Stomach (tissue), 19 donors: ENCODE measurements at places on chromosomes 5 and 9. TPM values are rescaled to one million over a fixed set of nuclear protein-coding genes. Genes with fewer than 3 reads are reported as not detected.

DNA sequence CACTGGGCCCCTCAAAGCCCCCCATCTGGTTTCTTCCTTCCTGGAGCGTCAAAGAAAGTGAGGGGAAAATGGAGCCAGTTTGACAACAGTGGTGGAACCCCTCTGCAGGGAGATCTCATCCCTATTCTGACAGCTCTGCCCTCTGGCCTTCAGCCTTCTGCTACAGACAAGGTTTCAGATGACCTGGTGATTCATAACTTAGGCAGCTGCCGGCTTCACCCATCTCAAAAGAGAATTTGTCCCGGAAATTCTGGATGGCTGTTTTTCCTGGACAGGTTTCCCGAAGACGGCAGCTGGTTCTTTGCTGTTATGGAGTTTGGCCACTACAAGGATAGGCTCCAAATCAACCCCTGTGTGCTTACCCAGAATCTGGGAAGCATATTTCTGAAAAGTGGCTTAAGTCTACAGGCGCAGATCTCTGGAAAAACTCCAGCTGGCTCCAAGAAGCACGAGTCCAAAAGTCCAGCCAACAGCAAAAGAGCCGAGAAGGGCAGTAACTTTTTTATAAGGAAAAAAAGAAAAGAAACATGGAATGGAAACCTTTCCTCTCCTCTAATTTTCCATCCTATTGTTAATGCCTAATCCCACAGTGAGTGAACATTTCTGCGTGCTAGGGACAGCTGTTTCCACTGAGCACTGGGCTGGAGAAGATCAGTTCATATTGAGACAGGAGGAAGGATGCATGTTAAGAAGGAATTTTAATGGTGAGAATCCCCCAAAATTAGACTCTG is 54.5 kb downstream of the ZNF366 start:
- no peaks in the 10 kb centered on the region for H3K27me3 ChIP-seq
- H3K27ac ChIP-seq: peak overlapping the region; percentile 91
- peak; percentile 76 for DNase-seq
- peaks cover 22% of the 10 kb centered on the region for H3K4me1 ChIP-seq
- H3K4me3 ChIP-seq: no peak overlapping the region

DNA sequence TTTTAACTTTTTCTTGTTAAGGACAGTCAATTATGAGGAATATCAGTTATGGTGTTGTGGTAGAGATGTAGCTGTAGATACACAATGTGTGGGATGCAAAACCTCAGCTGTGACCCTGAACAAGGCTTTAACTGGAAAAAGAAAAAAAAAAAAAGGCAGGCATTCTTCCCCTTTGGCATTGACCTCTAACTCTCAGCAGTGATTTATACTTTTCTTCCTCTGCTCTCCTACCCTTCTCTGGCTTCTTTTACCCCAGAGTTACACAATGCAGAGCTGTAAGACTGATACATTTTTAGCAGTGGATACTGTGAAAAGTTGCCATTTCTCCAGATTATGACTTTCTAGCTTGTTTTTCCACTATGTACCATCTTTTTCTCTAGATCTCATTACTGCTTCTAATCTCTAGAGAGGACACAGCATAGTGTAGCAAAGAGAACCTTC is 2.0 kb downstream of the CTNNAL1 start:
- H3K36me3 ChIP-seq: no peaks in the 10 kb centered on the region
- DNase-seq: no peak
- H3K4me1 ChIP-seq: peaks cover 26% of the 10 kb centered on the region
- H3K27ac ChIP-seq: peak overlapping the region; percentile 96
- H3K27me3 ChIP-seq: no peaks in the 10 kb centered on the region
- H3K4me3 ChIP-seq: no peak overlapping the region

GRCh38 chr5:168951356-168951755 is 349.6 kb downstream of the SLIT3 start:
- DNase-seq: no peak
- no peaks in the 10 kb centered on the region for H3K27me3 ChIP-seq
- no peaks in the 10 kb centered on the region for H3K36me3 ChIP-seq
- no peak overlapping the region for H3K27ac ChIP-seq
- no peak overlapping the region for H3K4me3 ChIP-seq

DNA sequence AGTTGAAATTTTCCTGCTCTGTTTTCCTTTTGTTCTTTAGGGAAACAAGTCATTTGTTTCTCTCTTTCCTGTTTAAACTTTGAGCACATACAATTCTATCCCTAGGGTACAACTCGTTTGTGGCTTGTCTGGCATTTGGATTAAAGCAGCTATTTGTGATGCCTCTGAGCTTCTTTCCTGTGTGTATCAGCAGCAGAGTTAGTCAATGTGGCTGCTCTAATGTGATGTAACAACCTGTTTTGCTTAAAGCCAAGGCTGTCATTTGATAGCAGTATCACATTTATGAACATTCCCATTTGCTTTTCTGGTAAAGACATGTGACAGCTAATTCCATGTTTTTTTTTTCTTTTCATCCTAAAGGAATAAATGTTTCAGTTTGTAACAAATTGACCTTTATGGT is 314.3 kb upstream of the CHD1 start:
- no peak for DNase-seq
- H3K27me3 ChIP-seq: no peaks in the 10 kb centered on the region
- H3K36me3 ChIP-seq: no peaks in the 10 kb centered on the region
- no peaks in the 10 kb centered on the region for H3K4me1 ChIP-seq
- H3K27ac ChIP-seq: no peak overlapping the region

DNA sequence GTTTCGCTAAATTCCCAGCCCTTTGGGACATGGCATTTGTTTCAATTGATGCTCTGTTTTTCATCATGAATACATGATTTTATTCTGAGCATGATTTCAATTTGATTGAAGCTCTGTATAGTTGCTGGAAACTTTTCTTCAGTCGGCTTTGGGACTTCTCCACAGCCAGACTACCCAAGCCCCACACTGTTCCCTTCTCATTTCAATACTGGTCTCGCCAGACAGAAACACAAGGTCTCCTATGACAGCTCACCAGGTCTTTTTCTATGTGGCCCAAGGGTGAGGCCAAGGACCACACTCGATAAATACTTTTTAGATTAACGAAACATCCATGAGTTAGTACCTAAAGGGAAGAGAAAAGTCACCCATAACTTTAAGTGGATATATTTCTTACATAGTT is 132.2 kb downstream of the ARL15 start:
- no peaks in the 10 kb centered on the region for H3K36me3 ChIP-seq
- H3K4me3 ChIP-seq: no peak overlapping the region
- no peaks in the 10 kb centered on the region for H3K27me3 ChIP-seq
- H3K4me1 ChIP-seq: peaks cover 36% of the 10 kb centered on the region

- no peak overlapping the region for H3K4me3 ChIP-seq
- H3K27me3 ChIP-seq: no peaks in the 10 kb centered on the region
- no peak for DNase-seq
- peak overlapping the region; percentile 97 for H3K27ac ChIP-seq
- H3K36me3 ChIP-seq: no peaks in the 10 kb centered on the region
- peaks cover 90% of the 10 kb centered on the region for H3K4me1 ChIP-seq
Measured at GRCh38 chr9:127961155-127961490, 19.7 kb downstream of the EEIG1 start.

DNA sequence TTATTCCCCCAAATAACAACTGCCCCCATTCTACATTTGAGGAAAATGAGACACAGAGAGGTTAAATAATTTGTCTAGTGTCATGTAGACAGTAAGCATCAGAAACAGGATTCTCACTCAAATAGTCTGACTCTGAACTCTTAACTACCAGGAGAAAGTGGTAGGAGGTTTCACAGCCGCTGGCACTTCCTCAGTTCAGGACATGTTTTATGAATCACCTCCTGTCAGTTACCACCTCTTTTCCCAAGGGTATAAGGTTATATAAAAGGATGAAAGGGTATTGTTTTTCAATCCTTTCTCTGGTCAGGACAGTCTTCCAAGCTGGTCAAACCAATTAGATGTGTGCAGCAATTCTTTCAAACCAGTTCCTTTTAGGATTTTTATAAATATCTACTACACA is 52.1 kb downstream of the TSSK1B start:
- H3K4me1 ChIP-seq: no peaks in the 10 kb centered on the region
- no peaks in the 10 kb centered on the region for H3K27me3 ChIP-seq
- H3K4me3 ChIP-seq: no peak overlapping the region
- DNase-seq: no peak
- no peaks in the 10 kb centered on the region for H3K36me3 ChIP-seq

DNA sequence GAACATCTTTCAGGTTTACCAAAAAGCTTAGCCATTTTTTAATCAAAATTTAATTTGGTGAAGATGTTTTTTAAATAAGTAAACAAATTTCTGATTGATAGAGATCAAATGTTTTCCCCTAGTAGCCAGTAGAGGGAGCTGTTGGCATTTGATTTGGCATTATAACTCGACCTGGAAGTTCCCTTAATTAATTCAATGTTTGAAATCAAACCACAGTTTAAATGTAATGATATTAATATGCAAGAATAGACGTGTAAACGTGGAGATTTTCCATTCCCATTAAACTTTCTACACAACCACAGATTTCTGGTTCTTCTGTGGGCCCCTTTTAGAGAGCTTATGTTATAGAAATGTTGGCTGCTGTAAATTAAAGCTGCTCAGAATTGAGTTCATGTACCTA is 148.1 kb upstream of the MPDZ start:
- H3K27me3 ChIP-seq: no peaks in the 10 kb centered on the region
- DNase-seq: no peak
- peaks cover 4% of the 10 kb centered on the region for H3K4me1 ChIP-seq

GRCh38 chr9:34046784-34047379 is 1.8 kb downstream of the UBAP2 start:
- peak; percentile 60 for DNase-seq
- H3K4me1 ChIP-seq: peaks cover 17% of the 10 kb centered on the region
- H3K27me3 ChIP-seq: no peaks in the 10 kb centered on the region
- H3K4me3 ChIP-seq: peak overlapping the region; percentile 83
- peak overlapping the region; percentile 94 for H3K27ac ChIP-seq

DNA sequence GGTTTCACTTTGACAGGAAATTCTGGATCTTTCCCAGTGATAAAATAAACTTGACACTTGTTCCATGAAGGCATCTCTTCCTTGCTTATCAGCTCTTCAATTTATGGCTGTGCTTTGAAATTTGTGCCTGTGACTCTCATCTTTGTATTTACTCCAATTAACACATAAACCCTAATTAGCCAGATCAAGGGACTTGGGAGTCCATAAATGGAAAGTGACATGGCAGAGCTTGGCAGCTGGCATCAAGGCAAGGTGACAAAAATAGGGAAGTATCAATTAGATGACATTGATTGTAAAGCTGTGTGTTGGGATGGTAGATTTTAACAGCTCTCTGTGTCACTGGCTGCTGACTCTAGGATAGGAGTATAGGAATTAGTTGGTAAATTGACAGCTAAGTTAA is 133.9 kb downstream of the PBX3 start:
- H3K4me3 ChIP-seq: no peak overlapping the region
- H3K36me3 ChIP-seq: no peaks in the 10 kb centered on the region
- peaks cover 15% of the 10 kb centered on the region for H3K4me1 ChIP-seq
- no peak for DNase-seq
- no peak overlapping the region for H3K27ac ChIP-seq

DNA sequence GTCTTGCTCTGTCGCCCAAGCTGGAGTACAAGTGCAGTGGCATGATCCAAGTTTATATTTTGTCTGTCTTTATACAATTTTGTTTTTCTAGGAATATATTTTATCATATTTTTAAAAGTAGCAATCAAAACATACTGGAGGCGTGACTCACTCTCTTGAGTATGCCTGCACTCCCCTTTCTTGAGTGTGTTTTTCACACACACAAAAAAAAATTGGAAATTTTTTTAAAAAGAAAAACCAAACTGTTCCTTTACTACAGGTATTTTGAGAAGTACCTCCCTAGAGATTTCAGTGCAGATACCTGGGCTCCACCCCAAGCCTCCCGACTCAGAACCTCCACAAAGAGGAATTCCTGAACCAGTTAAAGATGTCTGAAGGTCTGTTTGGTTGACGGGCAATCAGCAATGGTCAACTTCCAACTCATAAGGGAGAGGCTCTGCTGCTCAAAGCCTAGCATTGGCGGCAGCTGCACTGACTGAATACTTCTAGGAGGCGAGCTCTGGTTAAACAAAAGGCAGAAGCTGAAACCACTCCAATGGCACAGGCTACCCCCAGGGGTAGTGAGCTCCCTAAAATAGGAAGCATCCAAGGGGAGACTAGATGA is 27.4 kb downstream of the PDE6A start:
- H3K4me1 ChIP-seq: peaks cover 5% of the 10 kb centered on the region
- no peaks in the 10 kb centered on the region for H3K27me3 ChIP-seq
- H3K4me3 ChIP-seq: no peak overlapping the region
- no peaks in the 10 kb centered on the region for H3K36me3 ChIP-seq
- no peak for DNase-seq

DNA sequence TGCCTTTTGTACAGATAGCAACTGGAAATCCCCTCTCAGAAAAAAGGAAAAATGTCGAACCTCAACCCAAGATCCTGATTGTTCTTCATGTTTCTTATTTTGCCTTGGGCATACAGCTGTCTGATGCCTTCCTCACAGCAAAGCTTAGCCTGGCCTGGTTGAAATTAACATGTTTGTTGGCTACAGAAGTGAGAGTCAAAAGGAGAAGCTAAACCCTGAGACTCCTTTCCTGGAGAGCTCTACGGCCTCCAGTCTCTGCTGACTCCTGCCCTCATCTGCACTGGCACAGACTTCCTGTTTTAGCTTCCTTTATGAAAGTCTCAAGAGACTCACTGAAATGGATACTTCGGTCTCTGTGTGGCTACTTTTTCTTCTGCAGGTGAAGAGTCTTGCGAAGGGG is 186.7 kb downstream of the PARP8 start:
- no peak overlapping the region for H3K27ac ChIP-seq
- no peak overlapping the region for H3K4me3 ChIP-seq
- DNase-seq: peak; percentile 37
- H3K36me3 ChIP-seq: no peaks in the 10 kb centered on the region

DNA sequence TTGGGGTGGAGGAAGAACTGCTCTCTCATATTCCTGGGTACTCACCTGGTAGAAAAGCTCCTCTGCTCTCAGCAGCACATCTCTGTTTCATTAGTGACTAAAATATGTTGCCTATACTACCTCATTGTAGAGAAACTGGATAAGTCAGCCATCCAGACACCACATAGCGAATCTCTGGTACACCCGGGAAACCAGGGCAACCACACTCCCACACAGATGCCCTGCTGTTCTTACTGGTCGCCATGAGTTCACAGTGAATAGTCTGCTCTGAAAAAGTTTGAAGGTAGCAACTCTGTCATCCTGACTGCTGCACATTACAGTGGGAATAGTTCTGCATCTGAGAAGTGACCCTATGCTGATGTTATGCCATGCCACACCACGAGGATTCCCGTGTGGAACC is 135.0 kb downstream of the ENTREP1 start:
- H3K27me3 ChIP-seq: no peaks in the 10 kb centered on the region
- no peak for DNase-seq
- peaks cover 5% of the 10 kb centered on the region for H3K36me3 ChIP-seq

GRCh38 chr9:126608551-126608950 is 5.2 kb upstream of the LMX1B start:
- H3K4me1 ChIP-seq: peaks cover 38% of the 10 kb centered on the region
- peaks cover 48% of the 10 kb centered on the region for H3K27me3 ChIP-seq
- no peaks in the 10 kb centered on the region for H3K36me3 ChIP-seq
- no peak for DNase-seq

ZNF346 gene
- 5.3 TPM for polyA plus RNA-seq

MRPL36 gene
- 101 TPM for polyA plus RNA-seq

SLC25A48 gene
- not detected for polyA plus RNA-seq

SPACA9 gene
- 4.8 TPM for polyA plus RNA-seq

AMBP gene
- 1.4 TPM for polyA plus RNA-seq

ALDH1B1 gene
- 17.7 TPM for polyA plus RNA-seq
